ENCODE measurements at places on chromosomes 11 and 22. TPM values are rescaled to one million over a fixed set of nuclear protein-coding genes. Genes with fewer than 3 reads are reported as not detected.

DNA sequence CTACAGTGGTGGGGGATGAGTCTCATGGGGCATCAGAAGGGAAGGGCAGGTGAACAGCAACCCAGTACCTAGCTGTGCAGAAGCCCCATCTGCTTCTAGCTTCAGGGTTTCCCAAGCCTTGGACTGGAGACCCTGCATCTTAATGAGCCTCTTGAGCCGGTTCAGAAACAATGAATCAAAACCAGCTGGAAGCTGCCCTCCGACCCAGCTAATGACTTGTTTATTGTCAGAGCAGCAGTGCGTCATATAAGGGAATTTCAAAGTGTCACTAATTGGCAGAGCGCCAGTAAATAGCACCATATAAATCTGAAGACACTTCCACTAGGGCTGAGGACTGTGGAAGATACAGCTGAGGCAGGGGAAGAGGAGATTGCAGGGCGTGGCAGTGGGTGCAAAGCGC, 57.5 kb downstream of the RPUSD4 start:
- peaks cover 5% of the 10 kb centered on the region for H3K27me3 ChIP-seq
- no peak overlapping the region for H3K4me3 ChIP-seq
- peaks cover 3% of the 10 kb centered on the region for H3K36me3 ChIP-seq

DNA sequence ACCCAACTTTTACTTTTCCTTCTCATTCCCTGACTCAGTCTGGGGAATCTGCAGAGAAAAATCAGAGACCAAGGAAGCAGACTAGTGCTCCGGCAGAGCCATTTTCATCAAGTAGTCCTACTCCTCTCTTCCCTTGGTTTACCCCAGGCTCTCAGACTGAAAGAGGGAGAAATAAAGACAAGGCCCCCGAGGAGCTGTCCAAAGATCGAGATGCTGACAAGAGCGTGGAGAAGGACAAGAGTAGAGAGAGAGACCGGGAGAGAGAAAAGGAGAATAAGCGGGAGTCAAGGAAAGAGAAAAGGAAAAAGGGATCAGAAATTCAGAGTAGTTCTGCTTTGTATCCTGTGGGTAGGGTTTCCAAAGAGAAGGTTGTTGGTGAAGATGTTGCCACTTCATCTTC, 37.2 kb downstream of the KMT2A start:
- H3K27ac ChIP-seq = no peak overlapping the region
- H3K4me3 ChIP-seq = no peak overlapping the region
- peaks cover 71% of the 10 kb centered on the region for H3K36me3 ChIP-seq
- H3K27me3 ChIP-seq = no peaks in the 10 kb centered on the region
- DNase-seq = no peak
- peaks cover 36% of the 10 kb centered on the region for H3K4me1 ChIP-seq

DNA sequence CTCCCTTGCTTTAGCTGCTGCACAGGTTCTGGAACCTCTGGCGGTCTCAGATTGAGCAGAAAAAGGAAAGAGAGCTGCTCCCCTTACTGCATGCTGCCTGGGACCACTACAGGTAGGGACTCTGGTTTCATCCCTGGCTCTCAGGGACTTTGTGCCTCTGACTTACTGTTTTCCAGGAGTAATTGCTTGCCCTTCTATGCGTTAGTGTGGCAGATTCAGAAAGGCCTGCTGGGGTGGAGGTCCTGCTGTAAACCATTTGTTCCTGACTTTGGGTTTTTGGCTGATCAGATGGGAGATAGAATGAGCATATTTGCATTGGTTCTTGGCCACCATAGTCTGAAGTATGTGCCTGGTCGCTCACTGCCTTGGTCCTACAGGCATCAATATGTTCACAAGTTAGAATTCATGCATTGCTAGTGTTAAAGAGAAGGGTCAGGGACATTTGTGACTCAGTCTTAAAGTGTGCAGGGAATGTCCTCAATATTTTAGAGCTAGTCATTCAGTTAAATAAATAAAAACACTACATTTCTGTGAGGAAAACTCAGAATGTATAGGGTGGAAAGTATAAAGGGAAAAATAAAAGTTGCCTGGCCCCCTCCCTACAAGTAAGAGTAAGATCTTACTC, 78.0 kb downstream of the PISD start:
- H3K4me3 ChIP-seq = no peak overlapping the region
- DNase-seq = no peak
- H3K27me3 ChIP-seq = no peaks in the 10 kb centered on the region
- H3K27ac ChIP-seq = peak overlapping the region; percentile 20

- H3K36me3 ChIP-seq = peaks cover 6% of the 10 kb centered on the region
- H3K4me1 ChIP-seq = peaks cover 15% of the 10 kb centered on the region
- no peak overlapping the region for H3K4me3 ChIP-seq
- DNase-seq = peak; percentile 15
Observed at GRCh38 chr11:45801723-45802315, 3.1 kb upstream of the SLC35C1 start.

The MTCH2 gene
- total RNA-seq = 100 TPM

GRCh38 chr22:40116496-40117200, 61.1 kb upstream of the TNRC6B start:
- no peak for DNase-seq
- H3K27me3 ChIP-seq = no peaks in the 10 kb centered on the region
- peak overlapping the region; percentile 61 for H3K27ac ChIP-seq
- no peak overlapping the region for H3K4me3 ChIP-seq

DNA sequence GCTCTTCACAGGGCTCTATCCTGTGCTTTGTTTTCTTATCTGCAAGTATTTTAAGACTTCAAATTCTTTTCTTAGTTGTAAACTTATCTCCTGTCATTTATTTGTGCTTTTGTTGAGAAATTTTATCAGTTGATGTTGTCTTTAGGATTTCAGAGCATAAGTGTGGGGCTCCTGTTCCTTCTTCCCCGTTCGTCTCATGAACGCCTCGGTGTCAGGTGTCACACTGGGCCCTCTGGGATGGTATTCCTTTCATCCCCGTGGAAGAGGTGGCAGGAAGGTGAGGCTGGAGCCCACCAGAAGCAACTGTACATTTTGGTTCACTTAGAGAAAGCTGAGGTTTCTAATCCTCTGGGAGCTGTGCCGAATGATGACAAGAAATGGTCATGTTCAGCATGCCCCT, 17.9 kb downstream of the NADSYN1 start:
- no peaks in the 10 kb centered on the region for H3K27me3 ChIP-seq
- peaks cover 29% of the 10 kb centered on the region for H3K36me3 ChIP-seq
- no peaks in the 10 kb centered on the region for H3K4me1 ChIP-seq
- no peak overlapping the region for H3K4me3 ChIP-seq
- no peak overlapping the region for H3K27ac ChIP-seq
- no peak for DNase-seq

The PANX1 gene
- 9.4 TPM for total RNA-seq

- no peak overlapping the region for H3K4me3 ChIP-seq
- no peaks in the 10 kb centered on the region for H3K36me3 ChIP-seq
- DNase-seq = no peak
- H3K4me1 ChIP-seq = no peaks in the 10 kb centered on the region
- no peak overlapping the region for H3K27ac ChIP-seq
Observed at GRCh38 chr11:112828421-112828820, 132.8 kb upstream of the NCAM1 start.

DNA sequence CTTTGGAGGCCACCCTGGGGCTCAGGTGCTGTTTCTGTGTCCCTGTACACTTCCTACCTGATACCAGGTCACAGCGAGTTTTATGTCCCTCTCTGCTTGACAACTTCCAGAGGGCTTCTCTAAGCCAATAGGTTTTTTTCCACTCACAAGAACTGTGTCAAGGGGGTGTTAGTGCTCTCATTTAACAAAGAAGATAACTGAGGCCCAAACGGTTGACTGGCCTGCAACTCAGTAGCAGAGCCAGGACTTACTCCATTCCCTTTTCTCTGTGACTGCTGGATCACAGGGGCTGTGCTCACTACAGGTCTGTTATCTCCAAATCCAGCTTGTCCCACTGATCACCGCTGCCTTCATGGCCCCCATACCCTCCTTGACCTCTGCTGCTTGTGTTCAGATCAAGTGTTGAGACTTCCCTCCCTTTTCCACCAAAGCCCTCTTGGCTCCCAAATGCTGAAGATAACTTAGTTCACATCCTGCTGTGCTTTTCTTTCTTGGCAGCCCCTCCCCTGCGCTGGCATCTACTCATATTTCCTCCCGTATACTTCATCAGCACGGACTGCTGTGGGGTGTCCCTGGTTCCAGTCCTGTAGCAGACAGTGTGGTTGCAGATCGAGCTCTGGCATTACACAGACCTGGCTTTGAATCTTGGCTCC, 41.3 kb downstream of the POU2F3 start:
- H3K36me3 ChIP-seq = no peaks in the 10 kb centered on the region
- no peaks in the 10 kb centered on the region for H3K4me1 ChIP-seq
- H3K27ac ChIP-seq = no peak overlapping the region
- H3K27me3 ChIP-seq = peaks cover 20% of the 10 kb centered on the region

- no peak overlapping the region for H3K4me3 ChIP-seq
- peaks cover 16% of the 10 kb centered on the region for H3K4me1 ChIP-seq
- no peak for DNase-seq
- H3K27me3 ChIP-seq = no peaks in the 10 kb centered on the region
- H3K27ac ChIP-seq = no peak overlapping the region
- H3K36me3 ChIP-seq = no peaks in the 10 kb centered on the region
Observed at GRCh38 chr11:115920841-115921480, 416.7 kb upstream of the CADM1 start.

- no peaks in the 10 kb centered on the region for H3K36me3 ChIP-seq
- H3K4me1 ChIP-seq = peaks cover 7% of the 10 kb centered on the region
- no peak overlapping the region for H3K27ac ChIP-seq
- DNase-seq = no peak
- H3K4me3 ChIP-seq = no peak overlapping the region
Observed at GRCh38 chr11:134537296-134537695, 125.3 kb upstream of the B3GAT1 start.

The GLYATL1 gene
- total RNA-seq = not detected

GRCh38 chr11:17561526-17561925, 14.5 kb downstream of the OTOG start:
- H3K27me3 ChIP-seq = peaks cover 3% of the 10 kb centered on the region
- H3K27ac ChIP-seq = no peak overlapping the region
- no peak for DNase-seq
- peaks cover 3% of the 10 kb centered on the region for H3K4me1 ChIP-seq
- no peaks in the 10 kb centered on the region for H3K36me3 ChIP-seq

The APOBEC3B gene
- total RNA-seq = 82.6 TPM

Data from activated CD8-positive, alpha-beta memory T cell treated with anti-CD3 and anti-CD28 coated beads, Interleukin-2, amount 10 ng/mL, durations not matched to agents 7 days and 5 days (primary cell).